ENCODE measurements at places on chromosomes 7 and 10.

- DNase-seq = no peak
Observed at GRCh38 chr10:119364645-119365600, 157.6 kb downstream of the GRK5 start.

- DNase-seq = no peak
Observed at GRCh38 chr10:21175797-21176196, 278.7 kb upstream of the NEBL start.

GRCh38 chr10:120477743-120478141 lies 20.7 kb downstream of the PLPP4 start:
- DNase-seq = no peak

DNA sequence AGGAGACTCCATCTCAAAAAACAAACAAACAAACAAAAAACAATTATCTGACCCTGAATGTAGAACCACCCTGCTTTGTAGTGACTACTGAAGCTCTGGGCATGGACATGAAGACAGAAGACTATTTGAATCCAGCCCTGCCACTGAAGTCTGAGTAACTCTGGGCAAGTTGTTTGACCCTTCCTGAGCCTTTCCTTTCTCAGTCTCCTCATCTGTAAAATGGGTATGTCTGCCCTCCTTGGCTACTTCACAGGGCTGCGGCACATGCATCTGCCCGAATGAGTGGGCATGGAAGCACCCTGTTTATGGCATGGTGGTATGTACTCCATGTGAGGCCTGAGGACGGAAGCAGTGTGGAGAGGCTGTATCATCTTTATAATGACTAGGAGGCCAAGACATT lies 22.2 kb upstream of the MALSU1 start:
- no peak for DNase-seq

GRCh38 chr10:32265756-32266155 lies 81.2 kb downstream of the EPC1 start:
- DNase-seq = no peak

- no peak for DNase-seq
Observed at GRCh38 chr10:45104674-45105073, 104.0 kb downstream of the ZNF22 start.

GRCh38 chr10:3537518-3537917 lies 247.5 kb downstream of the KLF6 start:
- no peak for DNase-seq

DNA sequence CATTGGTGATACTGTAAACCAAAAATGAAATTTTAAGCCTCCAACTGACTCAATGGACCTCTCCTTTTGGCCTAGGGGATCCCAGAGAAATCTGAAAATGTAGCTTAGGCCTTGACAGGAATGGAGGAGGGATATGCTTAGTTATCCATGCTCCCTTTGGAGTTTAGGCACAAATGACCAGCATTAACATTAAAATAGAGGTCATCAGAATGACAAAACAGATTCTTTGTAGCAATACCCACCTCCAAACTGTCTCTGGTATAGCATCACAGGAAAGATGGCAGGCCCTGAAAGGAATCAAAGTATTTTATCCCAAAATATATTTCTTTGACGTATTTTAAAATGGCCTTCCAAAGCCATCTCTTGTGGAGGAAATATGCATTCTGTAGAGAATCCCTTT lies 39.1 kb upstream of the LRRN3 start:
- no peak for DNase-seq

- DNase-seq = no peak
Observed at GRCh38 chr10:109959259-109960145, 36.2 kb upstream of the XPNPEP1 start.

- DNase-seq = no peak
Observed at GRCh38 chr7:112481833-112482670, 1.3 kb downstream of the LSMEM1 start.

- DNase-seq = no peak
Observed at GRCh38 chr10:123685260-123685659, 19.1 kb downstream of the GPR26 start.

GRCh38 chr7:100191775-100192174 lies 14.1 kb downstream of the STAG3 start:
- no peak for DNase-seq

- no peak for DNase-seq
Observed at GRCh38 chr7:80678707-80679106, 40.3 kb downstream of the CD36 start.

DNA sequence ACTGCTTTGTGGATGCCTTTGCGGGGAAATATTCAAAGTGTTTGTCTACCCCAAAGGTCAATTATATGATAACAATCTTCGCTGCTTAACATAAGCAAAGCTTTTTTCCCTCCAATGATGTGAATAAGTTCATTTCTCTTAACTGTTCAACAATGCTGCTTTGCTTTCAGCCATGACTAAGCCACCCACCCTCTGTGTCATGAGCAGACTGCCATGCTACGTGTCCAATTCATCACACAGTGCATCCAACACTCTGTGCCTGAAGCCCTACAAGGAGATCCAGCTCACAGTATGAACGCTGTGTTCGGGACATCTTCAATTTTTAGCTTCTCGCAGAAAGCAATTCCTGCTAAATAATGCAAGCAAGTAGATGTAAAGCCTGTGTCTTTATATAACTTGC lies 5.7 kb upstream of the TAS2R40 start:
- no peak for DNase-seq

DNA sequence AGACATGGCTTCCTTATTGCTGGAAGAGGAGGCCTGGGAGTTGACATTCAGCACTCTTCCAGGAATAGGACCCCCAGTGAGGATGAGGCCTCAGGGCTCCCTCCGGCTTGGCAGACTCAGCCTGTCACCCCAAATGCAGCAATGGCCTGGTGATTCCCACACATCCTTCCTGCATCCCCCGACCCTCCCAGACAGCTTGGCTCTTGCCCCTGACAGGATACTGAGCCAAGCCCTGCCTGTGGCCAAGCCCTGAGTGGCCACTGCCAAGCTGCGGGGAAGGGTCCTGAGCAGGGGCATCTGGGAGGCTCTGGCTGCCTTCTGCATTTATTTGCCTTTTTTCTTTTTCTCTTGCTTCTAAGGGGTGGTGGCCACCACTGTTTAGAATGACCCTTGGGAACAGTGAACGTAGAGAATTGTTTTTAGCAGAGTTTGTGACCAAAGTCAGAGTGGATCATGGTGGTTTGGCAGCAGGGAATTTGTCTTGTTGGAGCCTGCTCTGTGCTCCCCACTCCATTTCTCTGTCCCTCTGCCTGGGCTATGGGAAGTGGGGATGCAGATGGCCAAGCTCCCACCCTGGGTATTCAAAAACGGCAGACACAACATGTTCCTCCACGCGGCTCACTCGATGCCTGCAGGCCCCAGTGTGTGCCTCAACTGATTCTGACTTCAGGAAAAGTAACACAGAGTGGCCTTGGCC lies 4.3 kb downstream of the PGAM2 start:
- no peak for DNase-seq

DNA sequence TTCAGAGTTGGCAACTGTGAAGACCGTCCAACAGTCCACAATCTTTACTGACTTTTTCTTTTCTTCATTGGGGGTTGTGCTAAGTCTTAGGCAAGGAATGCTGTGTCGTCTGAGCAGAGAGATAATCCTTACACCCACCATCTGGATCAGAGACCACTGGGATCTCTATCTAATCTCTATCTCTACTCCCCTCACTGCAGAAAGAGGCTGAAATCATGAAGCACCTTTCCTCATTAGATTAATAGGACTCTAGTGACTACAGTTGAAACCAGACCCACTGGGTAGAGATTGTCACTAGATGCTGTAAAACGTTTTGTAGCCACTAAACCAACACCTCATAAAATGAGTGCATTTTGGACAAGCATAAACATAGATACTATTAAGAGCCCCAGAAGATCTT lies 387.4 kb upstream of the CELF2 start:
- no peak for DNase-seq

DNA sequence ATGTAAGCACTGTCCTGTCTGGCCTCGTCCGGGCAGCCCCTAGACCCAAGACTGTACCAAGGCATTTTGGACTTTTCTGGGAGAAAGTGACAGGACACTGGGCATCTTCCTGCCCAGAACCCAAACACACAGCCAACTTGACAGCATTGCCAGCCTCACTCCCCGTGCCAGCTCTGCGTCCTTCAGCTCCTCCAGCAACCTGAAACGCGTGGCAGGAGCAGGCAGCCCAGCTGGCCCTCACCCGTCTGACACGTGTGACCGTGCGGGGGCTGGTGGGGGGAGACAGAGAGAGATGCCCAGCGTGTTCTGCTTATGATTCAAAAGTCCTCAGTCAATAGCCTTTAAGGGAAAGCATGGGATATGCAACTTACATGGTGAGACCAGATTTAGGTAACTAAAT lies 50.3 kb upstream of the SLC29A3 start:
- no peak for DNase-seq

DNA sequence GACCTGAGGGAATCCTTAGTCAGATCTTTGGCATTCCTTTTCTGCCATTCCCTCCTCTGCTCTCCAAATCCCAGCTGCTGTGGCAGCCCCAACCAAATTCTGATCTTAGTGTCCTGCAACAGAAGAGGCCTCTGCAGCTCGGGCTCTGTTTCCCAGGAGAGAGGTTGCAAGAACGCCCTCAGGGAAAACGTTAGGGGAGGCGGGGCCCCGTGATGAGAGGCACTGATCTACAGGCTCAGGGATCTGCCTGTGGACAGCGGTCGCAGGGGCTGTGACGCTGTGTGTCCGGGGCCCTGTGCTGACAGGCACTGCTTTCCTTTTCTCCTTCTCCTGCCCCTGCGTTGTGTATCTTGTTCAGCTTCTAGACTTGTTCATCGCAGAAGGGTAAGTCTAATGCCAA lies 57.3 kb upstream of the DPYSL4 start:
- no peak for DNase-seq

- DNase-seq = no peak
Observed at GRCh38 chr10:48366261-48366660, 59.8 kb downstream of the MAPK8 start.

GRCh38 chr10:123154711-123155505 lies 706 bp downstream of the BUB3 start:
- no peak for DNase-seq

- DNase-seq = no peak
Observed at GRCh38 chr7:75579899-75580298, 87.8 kb downstream of the SPDYE5 start.

DNA sequence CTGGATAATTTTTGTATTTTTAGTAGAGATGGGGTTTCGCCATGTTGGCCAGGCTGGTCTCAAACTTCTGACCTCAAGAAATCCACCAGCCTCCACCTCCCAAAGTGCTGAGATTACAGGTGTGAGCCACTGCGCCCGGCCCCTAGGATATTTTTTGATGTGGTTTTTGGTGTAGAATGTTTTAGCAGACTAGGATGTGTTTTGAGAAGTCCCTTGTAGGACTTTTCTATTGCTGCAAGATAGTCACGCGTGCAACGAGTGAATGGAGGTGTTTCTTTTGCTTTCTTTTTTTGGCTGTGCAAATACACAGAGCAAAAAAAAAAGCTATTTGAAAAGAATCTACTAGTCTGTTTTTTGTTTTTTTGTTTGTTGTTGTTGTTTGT lies 29.8 kb upstream of the KLF6 start:
- DNase-seq = no peak

- DNase-seq = no peak
Observed at GRCh38 chr7:132966754-132967469, 115.0 kb downstream of the CHCHD3 start.

DNA sequence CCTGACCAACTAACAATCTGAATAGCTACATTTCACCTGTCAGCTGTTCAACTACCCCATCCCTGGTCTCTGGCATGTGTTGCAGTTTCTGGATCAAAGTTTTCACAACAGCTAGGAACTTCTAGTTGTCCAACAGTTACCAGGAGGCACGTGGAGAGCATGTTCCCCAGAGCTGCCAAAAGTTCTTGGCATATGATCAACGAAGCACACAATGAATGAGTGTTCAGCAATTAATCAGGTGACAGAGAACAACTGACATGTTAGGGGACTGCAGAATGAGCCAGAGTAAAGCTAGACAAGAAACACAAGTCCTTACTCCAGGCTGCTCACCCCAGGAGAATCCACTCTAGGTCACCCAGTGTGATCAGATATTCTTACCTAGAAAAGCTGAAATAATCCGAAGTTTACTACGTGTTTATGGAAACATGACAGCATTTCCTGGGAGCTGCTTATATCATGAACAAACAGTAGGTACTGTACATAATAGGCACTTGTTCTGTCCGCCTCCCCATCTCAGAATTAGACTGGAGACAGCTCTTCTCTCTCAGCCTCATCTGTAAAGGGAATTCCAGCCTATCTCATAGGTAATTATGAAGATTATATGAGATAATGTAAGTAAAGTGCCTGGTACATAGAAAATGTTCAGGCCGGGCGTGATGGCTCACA lies 50.6 kb downstream of the ZNF438 start:
- no peak for DNase-seq

DNA sequence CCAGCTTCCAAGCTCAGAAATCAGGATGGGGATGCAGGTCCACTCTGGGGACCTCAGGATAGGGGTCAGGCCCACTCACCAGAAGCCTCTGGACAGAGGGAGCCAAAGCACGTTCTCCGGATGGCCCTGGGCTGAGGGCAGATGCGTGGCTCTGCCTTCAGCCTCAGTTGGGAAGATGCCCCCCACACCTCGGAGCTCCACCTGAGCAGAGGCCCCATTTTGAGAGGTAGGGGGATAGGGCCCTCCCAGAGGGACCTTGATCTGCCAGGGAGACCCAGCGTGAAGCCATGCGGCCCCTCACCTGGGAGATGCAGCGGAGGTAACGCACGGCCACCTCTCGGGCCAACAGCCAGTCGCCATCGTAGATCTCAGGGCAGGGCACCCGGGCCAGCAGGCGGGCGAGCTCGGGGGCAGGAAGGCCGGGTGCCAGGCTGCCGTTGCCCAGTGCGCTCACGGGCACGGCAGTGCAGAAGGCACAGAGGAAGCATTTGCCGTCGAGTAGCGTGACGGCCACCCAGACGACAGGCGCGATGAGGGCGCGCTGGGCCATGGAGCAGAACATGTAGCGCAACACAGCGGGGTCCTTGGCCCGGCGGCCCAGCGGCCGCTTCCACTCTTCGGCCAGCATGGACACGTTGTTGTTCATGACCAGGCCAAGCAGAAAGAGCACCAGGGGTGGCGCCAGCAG lies 660 bp downstream of the CALHM1 start:
- no peak for DNase-seq

- no peak for DNase-seq
Observed at GRCh38 chr10:131580674-131581073, 269.2 kb upstream of the TCERG1L start.

DNA sequence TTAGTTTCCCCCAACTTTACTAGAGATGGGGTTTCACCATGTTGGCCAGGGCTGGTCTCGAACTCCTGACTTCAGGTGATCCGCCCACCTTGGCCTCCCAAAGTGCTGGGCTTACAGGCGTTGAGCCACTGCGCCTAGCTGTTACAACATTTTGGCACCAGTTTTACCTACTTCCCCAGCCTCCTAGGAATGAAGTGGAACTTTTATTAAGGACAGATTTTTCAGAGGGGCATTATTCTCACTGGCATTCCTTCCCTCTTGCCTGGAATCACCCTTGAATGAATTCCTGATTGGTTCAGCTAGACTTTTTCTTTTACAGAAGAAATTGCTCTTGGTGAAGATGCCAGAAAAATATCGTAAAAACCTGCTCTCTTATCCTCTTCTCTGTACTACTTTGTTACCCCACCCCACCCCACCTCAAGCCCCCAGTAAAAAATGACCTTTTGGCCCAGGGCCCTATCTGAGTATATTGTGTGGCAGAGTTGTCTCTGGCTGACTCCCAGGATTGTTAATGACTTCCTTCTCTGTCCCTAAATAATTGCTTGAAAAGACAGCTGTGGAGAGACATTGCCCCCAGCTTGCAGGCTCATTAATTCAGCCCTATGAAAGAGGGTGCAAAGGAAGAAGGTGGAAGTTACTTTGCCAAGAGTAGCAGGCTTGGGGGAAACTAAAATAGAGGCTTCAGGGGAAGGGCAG lies 189.6 kb downstream of the AUTS2 start:
- DNase-seq = no peak

All from stimulated activated CD8-positive, alpha-beta memory T cell treated with anti-CD3 and anti-CD28 coated beads, Interleukin-4, amount 100 ng/mL, for 1 hour (primary cell).